ENCODE measurements at places on chromosomes 7 and 10.
A peak's percentile ranks its signal among the peaks of the same experiment; 100 is the strongest.

DNA sequence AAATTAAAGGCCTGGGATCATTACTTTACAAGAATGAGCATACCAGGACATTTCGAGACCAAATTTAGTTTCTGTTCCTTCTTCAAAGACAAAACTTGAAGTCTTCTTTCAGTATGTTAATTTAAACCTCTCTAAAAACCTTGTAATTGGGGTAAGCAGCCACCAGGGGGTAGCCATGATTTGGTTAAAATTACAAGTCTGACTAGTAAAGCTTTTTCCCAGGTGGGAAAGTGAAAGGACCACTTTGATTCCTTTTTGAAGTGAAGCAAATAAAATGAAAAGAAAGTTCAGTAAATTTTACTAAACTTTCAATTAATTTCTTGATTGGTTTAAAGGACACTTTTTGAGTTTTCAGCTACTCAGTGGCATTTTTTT lies 294.3 kb downstream of the BBS9 start:
- DNase-seq: no peak

GRCh38 chr10:125990974-125991373 lies 94.6 kb downstream of the FANK1 start:
- DNase-seq: no peak

- no peak for DNase-seq
Observed at GRCh38 chr7:81482600-81483186, 287.2 kb downstream of the HGF start.

DNA sequence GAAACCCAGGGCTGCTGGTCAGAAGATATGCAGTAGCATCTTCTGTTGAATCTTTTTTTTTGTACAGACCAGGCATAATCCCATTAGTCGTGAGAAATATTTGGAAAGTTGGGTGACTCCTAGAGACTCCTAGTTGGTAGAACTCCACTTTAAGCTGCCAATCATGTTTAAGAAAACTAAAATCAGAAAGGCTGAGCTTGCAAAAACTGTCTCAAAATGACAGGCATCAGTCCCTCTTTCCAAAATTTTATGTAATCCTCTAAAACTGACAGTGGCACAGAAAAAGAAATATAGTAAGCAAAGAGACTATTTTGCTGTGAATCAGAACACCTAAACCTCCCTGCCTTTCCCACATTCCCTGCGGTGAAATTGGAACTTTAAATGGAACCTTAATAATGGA lies 568.5 kb downstream of the CCSER2 start:
- DNase-seq: no peak

GRCh38 chr10:48658243-48658974 lies 26.3 kb upstream of the WDFY4 start:
- DNase-seq: peak; percentile 26

DNA sequence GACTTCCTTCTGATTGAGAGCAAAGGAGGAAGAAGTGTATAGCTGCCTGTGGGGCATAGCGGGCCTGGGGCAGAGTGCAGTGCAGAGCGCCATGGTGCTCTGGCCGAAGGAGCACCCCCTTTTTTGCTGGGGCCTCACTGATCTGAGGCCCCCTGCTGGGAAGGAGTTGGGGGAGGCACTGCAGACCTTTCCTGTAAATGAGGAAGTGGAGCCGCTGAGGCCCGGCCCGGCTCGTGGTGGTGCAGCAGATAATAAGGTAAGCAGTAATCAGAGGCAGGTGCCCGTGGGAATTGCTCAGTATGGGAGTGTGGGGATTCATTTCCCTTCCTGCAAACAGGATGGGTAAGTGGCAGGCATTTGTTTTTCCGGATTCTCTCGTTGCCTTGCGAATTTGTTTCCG lies 373.7 kb upstream of the MKI67 start:
- DNase-seq: no peak

DNA sequence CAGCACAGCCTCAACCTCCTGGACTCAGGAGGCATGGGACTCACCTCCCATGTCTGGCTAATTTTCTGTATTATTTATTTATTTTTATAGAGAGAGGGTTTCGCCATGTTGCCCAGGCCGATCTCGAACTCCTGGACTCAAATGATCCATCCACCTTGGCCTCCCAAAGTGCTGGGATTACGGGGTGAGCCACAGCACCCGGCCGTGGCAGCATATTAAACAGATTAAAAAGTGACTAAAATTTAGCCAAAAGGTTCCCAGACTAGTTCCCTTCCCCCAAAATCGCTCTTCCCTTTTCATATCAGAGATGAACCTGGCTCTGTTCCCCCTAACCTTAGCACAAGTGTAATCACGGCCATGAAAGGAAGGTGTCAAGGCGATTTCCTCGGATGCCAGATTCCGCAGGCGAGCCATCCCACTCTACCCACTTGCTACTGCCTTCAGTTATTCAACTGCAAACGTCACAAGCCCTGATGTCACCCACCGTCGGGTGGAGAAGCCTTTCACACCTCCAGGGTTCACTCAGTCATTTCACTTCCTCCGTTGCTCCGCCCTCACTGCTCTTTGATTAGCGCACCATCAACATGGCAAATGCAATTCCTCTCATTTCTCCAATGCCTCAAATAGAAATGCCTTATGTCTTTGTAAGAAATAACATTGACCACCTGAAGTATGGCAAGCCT lies 104.7 kb upstream of the RHEB start:
- no peak for DNase-seq

GRCh38 chr10:118445535-118445934 lies 103.4 kb upstream of the FAM204A start:
- DNase-seq: no peak

GRCh38 chr7:150744041-150744656 lies 6.9 kb downstream of the GIMAP5 start:
- DNase-seq: no peak

DNA sequence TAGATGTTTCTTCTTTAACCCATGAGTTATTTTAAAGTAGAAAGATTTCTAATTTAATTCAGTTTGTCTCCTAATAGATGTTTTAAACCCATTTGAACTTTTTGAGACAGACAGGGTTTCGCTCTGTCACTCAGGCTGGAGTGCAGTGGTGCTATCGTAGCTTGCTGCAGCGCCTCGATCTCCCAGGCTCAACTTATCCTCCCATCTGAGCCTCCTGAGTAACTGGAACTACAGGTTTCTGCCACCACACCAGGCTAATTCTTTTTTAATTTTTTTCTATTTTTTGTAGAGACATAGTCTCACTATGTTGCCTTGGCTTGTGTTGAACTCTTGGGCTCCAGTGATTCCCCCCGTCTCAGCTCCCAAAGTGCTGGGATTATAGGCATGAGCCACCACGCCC lies 53.0 kb upstream of the RAB18 start:
- no peak for DNase-seq

DNA sequence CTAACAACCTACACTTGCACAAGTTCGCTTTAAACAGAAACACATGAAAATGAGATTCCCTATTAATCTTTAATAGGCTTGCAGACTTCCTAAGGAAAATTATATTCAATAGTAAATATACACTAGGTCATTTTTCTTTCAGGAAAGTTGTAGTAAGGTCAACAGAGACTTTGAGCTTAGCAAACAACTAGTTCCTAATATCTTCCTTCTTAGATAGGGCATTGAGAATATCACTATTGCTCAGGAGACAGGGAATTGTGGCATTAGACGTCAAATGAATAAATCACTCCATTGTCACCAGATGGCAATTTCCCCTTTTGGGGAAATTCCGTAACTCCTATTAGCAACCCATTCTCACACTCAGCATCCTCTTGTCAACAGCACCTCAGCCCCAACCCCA lies 164.9 kb downstream of the GFRA1 start:
- no peak for DNase-seq

DNA sequence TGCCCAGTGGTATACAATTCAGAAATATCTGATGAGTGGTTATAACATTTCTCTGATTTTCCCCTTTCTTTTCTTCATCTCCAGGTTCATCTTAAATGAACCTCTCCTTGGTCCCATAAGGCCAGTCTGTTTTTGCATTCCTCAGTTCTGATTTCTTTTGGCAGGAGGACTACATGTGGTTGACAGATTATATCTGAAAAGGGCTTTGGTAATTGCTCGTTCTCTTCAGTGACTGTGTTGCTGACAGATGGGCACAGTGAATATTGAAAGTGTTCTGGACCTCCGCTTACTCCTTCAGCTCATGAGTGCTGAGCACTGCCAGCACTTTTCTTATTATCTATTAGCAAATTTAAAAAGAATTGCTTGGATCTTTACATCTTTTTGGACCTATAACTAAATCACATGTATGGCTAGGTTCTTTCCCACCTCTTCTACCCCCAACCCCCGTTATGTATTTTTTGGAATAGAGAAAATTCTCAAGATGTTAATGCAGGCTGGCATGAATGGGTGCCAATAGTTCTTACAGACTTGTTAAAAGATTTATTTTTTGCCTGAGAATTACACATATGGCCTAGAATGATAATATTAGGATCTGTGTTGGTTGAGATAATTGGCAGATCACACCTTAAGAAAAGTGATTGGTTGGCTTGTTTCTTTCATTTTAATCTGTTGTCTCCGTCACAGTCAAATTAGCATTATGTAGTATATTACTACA lies 323.0 kb downstream of the EXOC4 start:
- no peak for DNase-seq

- no peak for DNase-seq
Observed at GRCh38 chr7:134414109-134414508, 44.8 kb downstream of the AKR1B1 start.

DNA sequence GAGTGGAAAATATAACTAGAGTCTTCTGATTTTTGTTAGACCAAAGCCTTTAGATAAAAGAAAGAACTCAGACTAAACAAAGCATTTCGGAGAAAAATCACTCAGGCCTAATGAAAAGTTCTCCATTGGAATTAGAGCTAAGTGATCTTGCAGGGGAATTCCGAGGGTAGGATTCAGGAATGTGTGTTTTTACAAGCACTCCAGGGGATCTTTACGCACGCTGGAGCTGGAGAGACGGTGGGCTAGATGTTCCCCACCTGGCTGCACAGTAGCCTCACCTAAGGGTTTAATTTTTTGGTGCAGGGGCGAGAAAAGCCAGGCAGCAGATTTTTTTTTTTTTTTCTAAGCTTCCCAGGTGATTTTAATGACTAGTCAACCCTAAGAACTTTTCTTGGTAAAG lies 7.9 kb upstream of the PAPSS2 start:
- DNase-seq: no peak

GRCh38 chr10:61609701-61610100 lies 53.0 kb upstream of the CABCOCO1 start:
- no peak for DNase-seq

DNA sequence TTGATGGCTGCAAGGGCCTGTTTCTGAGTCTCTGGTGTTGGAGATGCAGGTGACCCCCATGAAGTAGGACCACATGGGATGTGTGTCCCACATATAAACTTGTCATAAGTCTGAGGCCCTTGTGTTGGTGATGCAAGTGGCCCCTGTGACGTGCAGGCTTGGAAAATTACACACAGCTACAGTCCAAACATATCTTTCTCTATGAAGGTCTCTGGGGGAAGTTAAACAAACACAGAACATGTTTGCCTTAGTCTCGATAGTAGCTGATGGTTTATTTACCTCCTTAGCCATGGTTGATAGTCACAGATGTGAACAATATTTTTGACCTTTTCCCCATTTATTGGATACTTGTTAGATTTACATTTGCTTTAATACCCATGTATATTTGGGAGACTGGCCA lies 64.7 kb downstream of the ADCY1 start:
- DNase-seq: no peak

DNA sequence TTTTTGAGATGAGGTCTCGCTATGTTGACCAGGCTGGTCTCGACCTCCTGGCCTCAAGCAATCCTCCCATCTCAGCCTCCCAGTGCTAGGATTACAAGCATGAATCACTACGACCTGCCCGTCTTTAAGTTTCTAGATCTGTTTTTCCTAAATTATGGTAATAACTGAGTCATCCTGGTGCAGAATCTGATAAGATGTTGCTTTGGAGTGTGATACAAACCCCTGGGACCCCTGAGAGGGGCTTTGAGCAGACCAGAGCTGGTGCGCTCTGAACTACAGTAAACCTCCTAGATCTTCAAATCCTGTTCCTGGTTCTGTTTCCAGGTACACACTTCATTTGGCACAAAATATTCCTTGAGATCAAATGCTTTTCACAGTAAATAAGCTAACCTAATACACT lies 34.2 kb downstream of the RPP38 start:
- DNase-seq: no peak

DNA sequence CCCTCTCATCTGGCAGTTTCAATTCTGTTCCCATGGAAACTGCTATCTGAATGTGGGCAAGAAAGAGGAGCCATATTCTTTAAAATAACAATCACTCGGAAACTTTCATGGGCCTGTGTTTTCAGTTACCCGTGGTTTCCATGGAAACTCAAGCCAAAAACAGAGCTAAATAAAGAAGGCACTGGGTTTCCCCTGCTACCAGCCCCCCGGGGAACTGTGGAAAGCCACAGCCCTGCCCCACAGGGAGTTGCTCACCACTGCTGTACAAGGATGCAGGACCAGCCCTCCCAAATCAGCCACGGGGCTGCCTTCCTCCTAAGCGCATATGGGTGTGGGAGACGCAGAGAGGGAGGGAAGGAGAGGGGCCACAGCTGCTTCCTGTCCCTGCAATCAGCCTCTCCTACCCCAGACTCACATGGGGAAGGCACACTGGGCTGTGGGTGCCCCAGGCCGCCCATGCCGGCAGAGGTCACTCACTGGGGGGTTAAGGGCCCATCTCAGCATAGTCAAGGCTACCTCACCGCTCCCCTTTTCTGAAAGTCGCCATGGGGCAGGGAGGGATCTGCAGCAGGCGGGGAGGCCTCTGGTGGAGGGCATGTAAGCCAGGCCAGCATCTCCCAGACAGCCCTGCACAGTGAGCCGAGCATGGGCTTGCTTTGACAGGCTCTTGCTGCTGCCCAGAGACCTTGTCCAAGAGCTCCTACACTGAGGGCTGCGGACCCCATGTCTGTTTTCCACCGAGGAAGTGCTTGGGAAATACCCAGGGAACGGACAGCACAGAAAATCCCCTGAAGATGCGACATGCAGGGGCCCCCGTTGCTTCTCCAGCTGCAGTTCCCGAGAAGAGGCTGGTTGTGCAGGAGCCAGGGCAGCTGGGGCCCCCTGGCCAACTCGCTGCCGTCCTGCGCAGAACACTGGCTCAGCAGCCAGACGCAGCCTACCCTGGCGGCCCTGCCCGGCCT lies 157.3 kb upstream of the PPP2R2D start:
- no peak for DNase-seq

- no peak for DNase-seq
Observed at GRCh38 chr10:93333278-93333978, 148.7 kb downstream of the MYOF start.

- no peak for DNase-seq
Observed at GRCh38 chr10:86048973-86049372, 317.6 kb downstream of the GRID1 start.

GRCh38 chr10:69411476-69411875 lies 5.2 kb downstream of the TACR2 start:
- no peak for DNase-seq

GRCh38 chr10:19468413-19468812 lies 347.8 kb upstream of the PLXDC2 start:
- no peak for DNase-seq

DNA sequence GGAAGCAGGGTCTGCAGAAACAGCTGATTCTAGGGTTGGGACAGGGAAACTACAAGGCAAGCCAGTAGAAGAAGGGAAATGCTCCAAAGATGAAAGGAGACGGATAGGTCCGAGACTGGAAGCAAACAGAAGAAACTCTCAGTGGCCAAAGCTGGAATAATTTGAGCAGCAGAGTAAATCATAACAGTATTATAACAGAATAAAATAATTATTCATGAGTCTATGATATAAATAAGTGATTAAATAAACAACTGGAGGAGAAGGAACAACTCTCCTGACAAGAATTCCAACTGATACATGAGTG lies 27.6 kb downstream of the EZH2 start:
- no peak for DNase-seq
